ENCODE measurements at places on chromosomes 12 and 14.

DNA sequence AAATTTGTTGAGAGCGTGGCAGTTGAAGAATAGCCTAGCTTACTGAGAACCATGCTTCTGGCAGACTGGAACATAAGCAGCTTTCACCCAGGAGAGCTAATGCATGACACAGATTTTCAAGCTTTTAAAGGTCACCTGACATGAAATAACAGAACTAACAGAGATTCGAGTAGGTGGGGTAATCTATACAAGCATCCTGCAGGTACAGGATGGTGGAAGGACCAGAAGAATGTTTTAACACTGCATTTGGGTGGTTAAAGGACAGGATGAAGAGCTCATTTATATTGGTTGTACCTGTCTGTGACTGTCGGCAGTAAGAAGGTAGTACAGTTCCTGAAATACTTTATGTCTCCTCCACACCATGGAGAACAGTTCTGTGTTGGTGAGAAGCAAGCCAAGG is 8.9 kb downstream of the PELI2 start:
- no peak for DNase-seq

GRCh38 chr14:54867011-54867410 is 35.6 kb downstream of the GCH1 start:
- no peak for DNase-seq

DNA sequence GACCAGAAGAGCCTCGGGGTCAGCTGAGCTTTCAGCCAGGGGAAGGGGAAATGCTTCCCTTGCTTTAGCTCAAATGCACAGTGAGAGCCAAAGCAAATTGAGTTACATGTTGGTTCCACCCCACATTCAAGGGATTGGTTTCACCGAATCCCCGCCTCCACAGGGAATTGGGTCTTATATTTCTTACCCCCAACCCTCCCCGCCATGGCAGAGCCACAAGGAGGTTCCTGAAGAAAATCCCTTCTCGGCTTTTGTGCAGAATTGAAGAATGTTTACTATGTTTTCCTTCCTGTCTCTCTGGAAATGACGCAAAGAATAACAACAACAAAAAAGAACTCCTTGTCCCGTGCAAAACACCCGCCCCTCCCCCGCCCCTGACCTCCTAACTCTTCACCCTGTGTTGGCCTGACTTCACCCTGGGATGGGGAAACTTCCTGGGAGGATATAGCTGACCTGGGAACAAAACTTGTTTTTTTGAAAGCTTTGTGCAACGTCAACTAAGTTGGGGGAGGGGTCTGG is 21.9 kb upstream of the CIPC start:
- DNase-seq: no peak

DNA sequence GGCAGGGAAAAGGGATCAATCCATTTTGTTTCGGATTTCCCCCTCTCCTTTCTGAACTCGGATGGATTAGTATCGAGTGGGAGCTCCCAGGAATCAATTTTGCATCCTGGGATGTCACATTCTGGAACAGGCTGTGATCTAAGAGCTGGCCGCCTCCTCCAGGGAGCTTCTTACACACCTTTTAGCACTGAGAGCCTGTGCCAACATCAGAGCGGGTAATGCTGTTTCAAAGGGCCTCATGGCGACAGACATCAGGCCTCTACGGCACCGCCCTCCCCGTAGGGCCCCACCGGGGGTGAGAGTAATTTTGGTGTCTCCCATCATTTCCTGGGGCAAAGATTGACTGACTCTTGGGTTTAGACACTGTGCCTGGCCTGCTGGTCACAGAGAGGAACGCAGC is 2.7 kb downstream of the GALNT9 start:
- DNase-seq: no peak

GRCh38 chr12:100216337-100216736 is 15.7 kb downstream of the ACTR6 start:
- DNase-seq: no peak

DNA sequence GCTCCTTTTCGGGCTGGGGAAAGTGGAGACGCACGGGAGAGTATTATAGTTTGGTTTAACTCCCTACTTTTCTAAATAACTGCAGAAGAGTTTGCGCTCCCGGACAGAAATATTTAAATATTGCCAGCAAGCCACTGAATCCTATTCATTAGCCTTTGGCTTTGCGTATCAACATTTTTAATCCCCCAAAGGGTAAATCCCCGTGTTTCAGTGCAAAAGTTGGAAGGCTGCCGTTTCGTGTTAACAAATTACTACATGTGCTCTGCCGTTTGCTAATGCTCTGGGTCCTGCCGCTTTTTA is 372 bp upstream of the DPF3 start:
- no peak for DNase-seq

All from activated CD4-positive, alpha-beta T cell treated with anti-CD3 and anti-CD28 coated beads, Interleukin-2, amount 50 U/mL, for 16 hours (primary cell).